ENCODE measurements at places on chromosomes 1 and 21. TPM values are rescaled to one million over a fixed set of nuclear protein-coding genes. Genes with fewer than 3 reads are reported as not detected.

DNA sequence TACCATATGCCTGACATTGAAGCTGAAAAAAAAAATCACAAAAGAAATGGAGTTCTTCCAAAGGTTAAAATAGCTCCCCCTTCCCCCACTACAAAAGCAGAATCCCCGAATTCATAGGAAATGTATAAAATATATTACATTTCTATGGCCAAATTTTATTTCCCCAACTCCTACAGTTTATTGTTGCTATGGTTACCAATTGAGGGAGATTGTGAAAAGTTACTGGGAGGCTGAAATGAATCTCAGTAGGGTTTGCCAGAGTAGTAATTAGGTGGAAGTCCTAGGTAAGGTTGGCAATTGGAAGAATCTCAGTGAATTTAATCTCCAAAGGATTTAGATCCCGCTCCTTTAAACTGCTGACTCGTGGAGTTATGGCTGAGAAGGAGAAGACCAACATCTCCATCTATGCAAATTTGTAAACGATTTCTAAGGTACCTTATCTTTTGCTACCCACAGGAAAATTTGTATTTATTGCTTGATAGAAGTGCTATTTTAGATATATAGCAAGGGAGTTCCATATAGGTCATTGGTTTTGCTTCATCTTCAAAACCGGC, 282.1 kb downstream of the BACH1 start:
- DNase-seq: no peak

GRCh38 chr1:239982762-239983161, 108.9 kb upstream of the FMN2 start:
- no peak for DNase-seq

- DNase-seq: no peak
These were observed 108.4 kb downstream of the FNBP1L start for GRCh38 chr1:93556291-93556690.

GRCh38 chr1:151924691-151925587, 15.6 kb upstream of the THEM4 start:
- no peak for DNase-seq

- DNase-seq: peak; percentile 6
These were observed at the start of gene PLPPR5 for GRCh38 chr1:99004861-99005442. TSS of gene PLPPR5 (minus strand) at chr1:99004861. CDS start at chr1:99004671, 190 bp downstream.

SLC25A34 gene
- 13.8 TPM for total RNA-seq

- no peak for DNase-seq
These were observed 6.1 kb downstream of the SLC22A15 start for GRCh38 chr1:115982400-115982799.

PHLDA3 gene
- 22.1 TPM for total RNA-seq

PLEKHG5 gene
- total RNA-seq: 17.2 TPM

E2F2 gene
- total RNA-seq: 0.04 TPM

- DNase-seq: no peak
These were observed 94.3 kb downstream of the VAV3 start for GRCh38 chr1:107870696-107871095.

DNA sequence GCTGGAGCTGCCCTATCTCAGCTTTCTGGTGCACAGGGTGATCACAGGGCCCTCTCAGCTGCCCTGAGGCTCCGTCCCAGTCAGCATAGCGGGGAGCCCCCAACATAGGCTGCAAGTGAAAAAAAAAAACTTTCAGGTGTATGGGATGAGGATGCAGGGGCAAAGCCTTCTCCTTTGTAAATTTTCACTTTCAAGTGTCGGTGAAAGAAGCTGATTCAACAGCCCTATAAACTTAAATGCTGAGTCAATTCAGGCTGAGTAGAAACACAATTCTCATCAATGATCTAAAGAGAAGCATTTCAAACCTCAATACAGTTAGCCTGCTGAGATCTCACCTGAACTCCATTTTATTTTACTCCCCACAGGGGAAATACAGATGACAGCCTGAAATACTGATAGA, 171.2 kb downstream of the SEC16B start:
- DNase-seq: no peak

- no peak for DNase-seq
These were observed 33.5 kb upstream of the ABCD3 start for GRCh38 chr1:94384485-94385265.

- no peak for DNase-seq
These were observed 53.8 kb upstream of the CFAP126 start for GRCh38 chr1:161421456-161421855.

DNA sequence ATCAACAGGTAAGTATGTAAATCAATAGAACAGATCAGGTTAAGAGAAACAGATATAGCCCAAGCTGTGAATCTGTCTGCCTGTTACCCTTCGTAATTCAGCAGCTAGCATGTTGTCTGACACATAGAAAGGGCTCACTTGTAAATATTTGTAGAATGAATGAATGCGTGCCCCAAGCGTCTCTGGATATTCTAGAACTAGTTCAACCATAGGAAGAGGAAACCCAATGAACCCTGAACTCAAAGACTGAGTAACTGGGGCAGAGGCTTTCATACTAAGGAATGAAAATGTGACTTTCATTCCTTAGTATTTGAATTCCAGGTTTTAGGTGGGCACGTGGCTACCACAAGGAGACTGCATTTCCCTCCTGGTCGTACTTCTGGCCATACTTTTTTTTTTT, 60.1 kb upstream of the SMYD2 start:
- DNase-seq: no peak

Measured in heart right ventricle (tissue), 16 donors.